ENCODE measurements at places on chromosomes 1 and 21.

GRCh38 chr1:36212782-36213181 lies 11.5 kb upstream of the THRAP3 start:
- DNase-seq, result no peak

DNA sequence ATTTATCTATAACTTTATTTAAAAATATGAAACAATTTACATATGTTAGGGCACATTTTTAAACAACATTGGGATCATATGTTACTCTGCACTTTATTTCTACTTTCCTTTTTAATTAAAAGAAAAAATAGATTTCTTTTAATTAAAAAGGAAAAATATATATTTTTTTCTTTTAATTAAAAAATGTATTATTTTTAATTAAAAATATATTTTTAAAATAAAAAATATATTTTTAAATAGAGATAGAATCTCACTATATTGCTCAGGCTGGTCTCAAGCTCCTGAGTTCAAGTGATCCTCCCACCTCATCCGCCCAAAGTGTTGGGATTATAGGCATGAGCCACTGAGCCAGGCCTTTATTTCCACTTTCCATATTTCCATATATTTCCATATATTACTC lies 36.7 kb downstream of the WARS2 start:
- no peak for DNase-seq

- peak; percentile 94 for DNase-seq
These were observed 63.7 kb upstream of the ANGPTL1 start for GRCh38 chr1:178934546-178934945.

DNA sequence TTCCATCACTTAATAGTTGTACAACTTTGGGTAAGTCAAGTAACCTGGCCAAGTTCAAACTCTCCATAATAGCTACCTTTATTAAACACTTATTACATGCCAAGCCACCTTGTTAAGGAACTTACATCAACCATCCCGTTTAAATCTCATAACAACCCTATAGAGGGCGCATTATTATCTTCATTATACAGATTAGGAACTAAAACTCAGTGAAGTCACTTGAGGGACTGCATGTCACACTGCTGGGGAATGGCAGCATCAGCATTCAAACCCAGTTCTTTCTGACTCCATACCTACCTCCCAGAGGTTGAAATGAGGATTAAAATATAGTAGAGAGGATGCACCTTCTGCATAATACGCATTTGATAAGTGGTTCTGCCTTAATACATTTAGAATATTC lies 47.1 kb upstream of the PLA2G2C start:
- peak; percentile 58 for DNase-seq

DNA sequence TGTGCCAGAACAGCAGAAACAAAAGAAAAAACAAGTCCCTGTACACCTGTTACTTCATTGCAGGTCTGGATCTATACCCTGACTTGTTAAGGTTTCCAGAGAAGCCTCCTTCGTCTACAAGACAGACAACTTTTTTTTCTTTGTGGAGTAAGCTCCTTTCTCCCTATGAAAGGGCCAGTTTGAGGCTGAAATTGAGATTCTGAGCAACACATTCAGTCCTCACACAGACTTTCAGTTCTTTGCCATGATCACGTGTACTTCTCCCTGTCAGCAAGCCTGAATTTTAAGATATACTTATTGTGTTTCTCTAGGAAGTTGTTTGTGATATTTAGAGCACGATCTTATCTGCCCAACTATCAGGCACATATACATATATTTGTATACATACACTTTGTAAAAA lies 374.0 kb downstream of the NTNG1 start:
- no peak for DNase-seq

- no peak for DNase-seq
These were observed 1.7 kb downstream of the ID3 start for GRCh38 chr1:23557471-23558124.

DNA sequence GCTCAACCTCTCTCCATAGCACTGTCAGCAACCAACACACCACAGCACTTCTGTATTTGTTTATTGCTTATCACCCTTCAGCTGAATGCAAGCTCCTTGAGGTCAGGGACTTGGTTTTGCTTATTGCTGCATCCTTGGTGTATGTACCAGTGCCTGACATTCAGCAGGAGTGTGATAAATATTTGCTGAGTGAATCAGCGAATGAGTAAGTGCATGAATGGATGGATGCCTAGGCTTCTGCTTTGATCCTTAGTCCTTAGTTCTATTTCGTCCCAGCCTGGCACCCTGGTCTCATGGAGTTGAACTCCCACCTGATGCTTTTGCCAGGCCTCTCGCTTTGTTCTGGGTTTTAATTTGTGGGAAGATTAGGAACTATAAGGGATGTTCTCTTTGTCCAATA lies 88.2 kb downstream of the ZSCAN20 start:
- no peak for DNase-seq

DNA sequence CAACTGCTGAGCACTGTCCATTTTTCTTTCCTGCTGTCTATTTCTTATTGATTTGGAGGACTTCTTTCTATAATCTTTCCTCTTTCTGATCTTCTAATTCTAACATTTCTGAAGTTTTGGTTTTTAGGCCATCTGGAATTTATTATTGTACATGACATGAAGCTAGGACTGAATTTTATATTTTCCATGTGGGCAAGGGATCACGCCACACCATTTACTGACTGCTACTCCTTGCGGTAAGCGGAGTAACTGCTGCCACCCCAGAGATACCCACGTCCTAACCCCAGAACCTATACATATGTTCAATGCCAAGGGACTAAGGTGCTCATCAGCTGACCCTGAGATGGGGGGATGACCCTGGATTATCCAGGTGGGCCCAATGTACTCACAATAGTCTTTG lies 70.6 kb downstream of the NPHP4 start:
- no peak for DNase-seq

DNA sequence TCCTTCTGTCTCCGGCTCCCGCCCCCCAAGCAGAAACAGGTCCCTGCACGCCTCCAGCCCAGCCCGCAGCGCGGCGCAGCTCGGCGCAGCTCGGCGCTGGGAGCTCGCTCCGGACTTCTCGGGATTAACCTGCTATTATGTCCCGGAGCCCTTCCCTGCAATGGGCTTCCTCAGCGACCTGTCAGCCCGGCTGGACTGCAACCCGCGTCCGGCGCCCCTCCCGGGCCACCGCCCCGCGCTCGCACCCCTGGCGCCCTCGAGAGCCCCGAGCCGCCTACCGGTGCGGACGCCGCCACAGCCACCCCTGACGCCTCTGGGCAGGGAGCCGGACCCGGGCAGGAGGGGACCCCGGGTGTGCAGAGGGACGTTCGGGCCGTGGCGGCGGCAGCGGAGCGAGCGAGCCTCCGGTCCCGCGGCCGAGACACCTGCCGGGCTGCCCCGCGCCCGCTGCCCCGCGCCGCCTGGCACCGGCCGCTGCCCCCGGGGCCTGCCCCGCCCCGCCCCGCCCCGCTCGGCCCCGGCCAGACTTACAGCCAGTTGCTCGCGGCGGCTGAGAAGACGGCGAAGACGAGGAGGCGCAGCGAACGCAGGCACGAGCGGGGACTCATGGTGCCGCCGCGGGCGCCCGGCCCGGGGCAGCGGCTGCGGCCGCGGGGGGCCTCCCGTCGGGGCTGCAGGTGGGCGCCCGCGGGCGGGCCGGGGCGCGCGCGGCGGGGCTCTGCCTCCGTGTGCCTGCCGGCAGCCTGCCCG lies 407 bp downstream of the WNT4 start:
- no peak for DNase-seq

GRCh38 chr1:50103615-50104081 lies 5.1 kb upstream of the ELAVL4 start:
- no peak for DNase-seq

DNA sequence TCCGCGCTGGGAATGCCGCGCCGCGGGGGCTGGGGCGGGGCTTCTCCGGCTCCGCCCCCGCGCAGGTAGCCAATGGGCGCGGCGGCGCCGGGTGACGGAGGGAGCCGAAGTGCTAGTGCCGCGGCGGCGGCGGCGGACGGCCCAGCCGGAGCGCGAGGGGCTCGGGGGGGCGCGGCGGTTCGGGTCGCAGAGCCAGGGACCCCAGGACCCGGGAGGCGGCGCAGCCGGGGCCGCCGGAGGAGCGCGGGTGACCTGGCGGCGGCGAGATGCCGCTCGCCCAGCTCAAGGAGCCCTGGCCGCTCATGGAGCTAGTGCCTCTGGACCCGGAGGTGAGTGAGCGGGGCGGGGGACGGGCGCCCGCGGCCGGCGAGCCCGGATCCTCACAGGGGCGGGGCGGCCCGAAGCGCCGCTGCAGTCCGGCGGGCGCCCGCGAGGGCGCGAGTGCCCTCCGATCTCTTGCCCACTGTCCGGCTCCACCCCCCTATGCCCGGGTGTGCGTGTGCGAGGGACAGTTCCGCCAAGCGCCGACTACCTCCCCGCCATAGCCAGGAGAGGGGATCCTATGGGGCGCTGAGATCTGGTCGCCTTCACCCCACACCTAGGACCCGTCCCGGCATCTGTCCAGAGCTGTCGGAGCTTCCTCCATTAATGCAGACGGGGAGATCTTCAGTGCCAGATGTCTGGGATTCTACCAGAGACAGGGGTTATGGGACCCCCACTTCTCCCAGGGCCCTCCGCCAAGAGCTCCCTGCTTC lies at the start of gene RPS6KA1:
RPS6KA1 (plus strand) TSS at position 107 of the 755 bp plus-strand sequence; CDS start at position 267, 160 bp downstream.
- DNase-seq, result peak; percentile 41

DNA sequence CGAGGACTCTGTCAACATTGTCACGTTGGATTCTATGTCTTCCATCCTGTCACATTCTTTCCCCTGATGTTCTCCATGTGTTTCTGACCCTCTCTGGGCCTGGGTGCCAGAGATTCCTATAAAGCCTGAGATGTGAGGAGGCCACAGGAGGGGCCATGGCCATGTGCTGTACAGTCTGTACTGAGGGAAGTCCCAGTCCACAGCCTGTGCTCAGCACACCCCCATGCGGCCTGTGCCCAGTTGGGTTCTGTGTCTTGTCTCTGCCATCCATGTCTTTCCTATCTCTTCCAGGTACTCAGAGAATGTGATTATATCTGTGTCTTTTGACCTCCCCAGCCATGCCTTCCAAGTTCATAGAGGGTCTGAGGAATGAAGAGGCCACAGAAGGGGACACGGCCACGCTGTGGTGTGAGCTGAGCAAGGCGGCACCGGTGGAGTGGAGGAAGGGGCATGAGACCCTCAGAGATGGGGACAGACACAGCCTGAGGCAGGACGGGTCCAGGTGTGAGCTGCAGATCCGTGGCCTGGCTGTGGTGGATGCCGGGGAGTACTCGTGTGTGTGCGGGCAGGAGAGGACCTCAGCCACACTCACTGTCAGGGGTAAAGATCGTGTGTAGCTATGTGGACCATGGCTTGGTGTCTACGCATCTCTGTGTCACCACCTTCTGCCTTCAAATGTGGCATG lies 86.1 kb downstream of the OBSCN start:
- DNase-seq, result no peak

- DNase-seq, result no peak
These were observed 43.5 kb downstream of the PRKAA2 start for GRCh38 chr1:56688522-56689026.

DNA sequence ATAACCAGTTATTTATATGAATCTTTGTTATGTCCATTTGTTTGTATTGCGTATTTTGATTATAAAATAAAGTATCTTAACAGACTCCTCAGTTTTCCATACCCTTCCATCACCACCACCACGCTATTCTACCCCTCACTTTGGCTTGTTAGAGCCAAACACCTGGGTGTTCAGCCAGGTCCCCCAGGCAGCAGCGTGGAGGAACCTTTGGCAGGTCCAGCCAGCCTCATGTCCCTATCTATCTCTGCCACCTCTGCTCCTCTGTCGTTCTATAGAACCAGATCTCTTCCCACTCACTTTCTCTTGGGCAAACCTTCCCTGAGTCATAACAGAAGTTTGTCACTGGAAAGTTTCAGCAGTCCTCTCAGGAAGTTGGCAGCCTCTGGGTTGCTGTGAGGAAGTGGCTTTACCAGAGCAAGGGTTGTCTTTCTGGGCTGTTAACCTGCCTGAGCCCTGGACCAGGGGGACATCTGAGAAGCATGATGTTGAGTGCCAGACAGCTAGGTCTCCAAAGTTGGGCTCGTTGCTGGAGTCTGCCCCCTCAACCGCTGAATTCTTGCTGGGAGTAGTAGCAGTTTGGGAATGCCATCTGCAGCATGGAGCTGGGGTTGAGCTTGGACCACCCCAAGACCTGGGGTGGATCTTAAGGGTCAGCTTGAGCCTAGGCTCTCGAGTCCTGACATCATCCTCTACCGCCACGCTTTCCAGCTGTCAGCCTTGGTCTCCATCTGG lies 996 bp upstream of the SH3BGRL3 start:
- DNase-seq, result peak; percentile 62

DNA sequence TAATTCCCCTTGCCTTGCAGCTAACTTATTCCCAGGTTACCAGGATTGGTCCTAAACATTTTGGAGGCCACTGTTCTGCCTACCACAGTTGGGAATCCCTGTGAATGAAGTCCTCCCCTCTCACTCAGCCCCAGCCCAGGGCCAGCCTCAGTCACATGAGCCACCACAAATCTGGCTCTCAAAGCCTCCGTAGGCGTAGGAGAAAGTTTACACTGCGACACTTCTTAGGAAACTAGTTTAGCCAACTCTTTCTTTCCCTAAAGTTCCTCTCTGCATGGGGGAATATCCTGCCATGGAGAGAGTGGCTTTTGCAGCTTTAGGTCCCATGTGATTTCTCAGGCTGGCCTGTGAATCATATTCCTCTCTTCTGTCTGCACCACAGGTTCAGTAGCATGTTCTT lies 45.7 kb upstream of the ETV3 start:
- DNase-seq, result no peak

DNA sequence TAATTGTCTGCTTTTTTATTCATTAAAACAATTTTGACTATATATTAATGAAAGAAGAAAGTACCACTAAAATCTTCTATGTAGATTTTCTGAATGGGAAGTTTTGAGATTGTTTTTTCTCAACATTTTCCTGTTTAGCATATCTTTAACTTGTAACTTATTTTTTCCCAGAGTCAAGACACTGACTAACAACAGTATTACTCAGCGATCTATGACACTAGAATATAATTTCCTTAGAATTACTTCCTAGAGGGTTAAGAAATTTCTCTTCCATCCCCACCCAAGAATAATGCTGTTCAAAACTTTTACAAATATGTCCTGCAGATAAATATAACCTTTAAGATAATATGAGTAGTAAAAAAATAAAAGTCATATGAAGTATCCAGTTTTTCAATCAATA lies 218.2 kb upstream of the NR5A2 start:
- DNase-seq, result no peak

GRCh38 chr1:116755681-116756080 lies 1.5 kb downstream of the CD2 start:
- DNase-seq, result no peak

DNA sequence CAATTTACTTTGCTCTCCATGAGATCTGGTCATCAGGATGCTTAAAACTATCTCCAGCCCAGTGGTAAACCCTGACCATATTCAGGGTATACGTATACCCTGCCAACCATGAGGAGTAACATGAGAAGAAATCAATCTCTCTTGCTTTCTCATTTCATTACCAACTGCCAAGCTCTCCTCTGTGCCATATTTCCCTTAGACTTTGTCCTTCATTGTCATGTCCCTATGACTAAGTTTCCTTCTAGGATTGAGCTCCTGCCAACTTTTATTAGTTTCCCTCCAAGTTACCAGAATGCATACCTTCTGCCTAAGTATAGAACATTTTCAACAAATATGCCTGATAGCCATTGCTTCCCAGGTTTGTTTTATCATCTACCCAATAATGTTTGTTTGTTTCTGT lies 1113.9 kb upstream of the B3GALT2 start:
- DNase-seq, result no peak

Data from Kasumi-1 (cell line).